ENCODE measurements at places on chromosomes 13 and 19. TPM values are rescaled to one million over a fixed set of nuclear protein-coding genes. Genes with fewer than 3 reads are reported as not detected.

LILRB3 gene
- total RNA-seq = not detected

LAIR1 gene
- total RNA-seq = 2.9 TPM

ZNF667 gene
- 1.3 TPM for total RNA-seq

DNA sequence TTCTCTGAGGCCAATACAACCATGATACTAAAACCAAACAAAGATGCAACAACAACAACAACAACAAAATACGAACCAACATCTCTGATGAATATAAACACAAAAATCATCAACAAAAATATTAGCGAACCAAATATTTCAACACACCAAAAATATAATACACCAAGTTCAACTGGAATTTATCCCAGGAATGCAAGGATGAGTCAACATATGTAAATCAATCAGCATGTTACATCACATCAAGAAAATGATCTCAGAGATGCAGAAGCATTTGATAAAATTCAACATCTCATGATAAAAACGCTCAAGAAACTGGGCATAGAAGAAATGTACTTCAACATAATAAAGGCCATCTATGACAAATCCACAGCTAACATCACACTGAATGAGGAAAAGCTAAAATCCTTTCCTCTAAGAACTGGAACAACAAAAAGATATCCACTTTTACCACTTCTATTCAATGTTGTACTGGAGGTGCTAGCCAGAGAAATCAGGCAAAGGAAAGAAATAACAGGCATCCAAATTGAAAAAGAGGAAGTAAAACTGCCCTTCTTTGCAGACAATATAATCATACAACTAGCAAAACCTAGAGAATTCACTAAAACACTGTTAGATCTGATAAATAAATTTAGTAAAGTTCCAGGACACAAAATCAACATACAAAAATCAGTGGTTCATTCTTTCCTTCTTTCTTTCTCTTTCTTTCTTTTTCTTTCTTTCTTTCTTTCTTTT lies 2448.7 kb upstream of the PCDH20 start:
- no peak for DNase-seq

DNA sequence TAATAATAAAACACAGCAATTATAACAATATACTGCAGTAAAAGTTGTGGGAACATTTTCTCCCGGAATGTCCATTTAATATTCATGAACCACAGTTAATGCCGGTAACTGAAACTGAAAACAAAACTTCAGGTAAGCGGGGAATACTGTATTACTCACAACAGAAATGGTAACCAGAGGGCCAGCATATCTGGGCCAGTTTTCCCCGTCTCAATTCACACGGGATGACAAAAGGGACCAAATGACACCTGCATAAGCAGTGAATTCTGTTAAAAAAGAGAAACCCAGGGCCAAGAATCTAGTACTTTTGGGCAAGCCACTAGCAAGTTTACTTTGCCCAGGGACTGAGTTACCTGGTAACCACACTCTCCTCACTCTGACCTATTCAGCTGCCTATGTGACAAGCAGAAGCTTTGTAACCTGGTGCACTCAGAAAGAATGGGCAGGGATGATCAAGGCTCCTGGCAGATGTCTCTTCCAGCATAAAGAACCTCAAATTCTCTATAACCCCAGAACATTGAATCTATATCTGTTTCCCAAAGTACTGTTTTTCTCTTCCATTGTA lies 1171.2 kb downstream of the DIAPH3 start:
- no peak for DNase-seq

GRCh38 chr13:111065698-111066097 lies 49.4 kb upstream of the ARHGEF7 start:
- DNase-seq = no peak
